ENCODE measurements at places on chromosomes 3 and 15.

DNA sequence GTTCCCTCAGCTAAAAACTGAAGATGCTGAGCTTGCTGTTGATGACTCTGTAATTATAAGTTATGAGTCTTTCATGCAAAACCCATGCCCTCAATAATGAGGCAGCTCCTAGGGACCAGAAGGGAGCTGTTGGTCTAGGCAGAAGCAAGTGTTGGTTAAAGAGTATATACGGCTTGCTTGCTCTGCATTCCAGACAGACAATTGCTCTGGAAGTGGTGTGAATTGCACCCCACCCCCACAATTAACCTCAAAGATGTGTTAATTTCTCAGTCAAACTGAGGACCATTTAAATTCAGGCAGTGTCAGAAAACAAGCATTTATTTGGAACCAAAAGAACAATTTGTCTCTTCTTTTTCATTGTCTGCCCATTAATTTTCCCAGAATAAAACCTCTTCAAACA lies 163.5 kb upstream of the EOMES start:
- DNase-seq = no peak

- DNase-seq = peak; percentile 46
These were observed 626 bp downstream of the SEC62 start for GRCh38 chr3:169966951-169967915.

- DNase-seq = no peak
These were observed 833.0 kb downstream of the AGBL1 start for GRCh38 chr15:86912661-86913060.

DNA sequence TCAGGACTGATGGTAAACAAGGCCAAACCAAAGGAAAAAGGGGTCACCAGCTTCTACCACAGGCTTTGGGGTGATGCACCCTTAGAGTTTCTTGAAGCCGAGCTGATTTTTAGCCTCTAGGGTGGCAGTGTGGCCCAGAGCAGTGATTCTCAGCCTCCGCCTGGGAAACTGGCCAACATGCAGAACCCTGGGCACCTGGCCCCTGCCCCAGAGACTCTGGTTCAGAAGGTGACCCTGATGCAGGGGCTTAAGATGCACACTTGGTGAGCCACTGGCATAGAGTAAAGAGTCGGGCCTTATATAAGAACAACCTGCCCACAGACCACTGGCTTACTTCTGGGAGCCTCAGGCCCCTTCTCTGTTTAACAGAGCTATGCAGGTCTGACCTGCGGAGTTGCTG lies 44.5 kb downstream of the SYNM start:
- no peak for DNase-seq

GRCh38 chr3:40681658-40682055 lies 156.9 kb downstream of the ZNF621 start:
- DNase-seq = no peak

GRCh38 chr15:78660584-78660983 lies 19.6 kb upstream of the CHRNB4 start:
- DNase-seq = no peak

GRCh38 chr15:98203872-98204660 lies 243.6 kb downstream of the ARRDC4 start:
- no peak for DNase-seq

DNA sequence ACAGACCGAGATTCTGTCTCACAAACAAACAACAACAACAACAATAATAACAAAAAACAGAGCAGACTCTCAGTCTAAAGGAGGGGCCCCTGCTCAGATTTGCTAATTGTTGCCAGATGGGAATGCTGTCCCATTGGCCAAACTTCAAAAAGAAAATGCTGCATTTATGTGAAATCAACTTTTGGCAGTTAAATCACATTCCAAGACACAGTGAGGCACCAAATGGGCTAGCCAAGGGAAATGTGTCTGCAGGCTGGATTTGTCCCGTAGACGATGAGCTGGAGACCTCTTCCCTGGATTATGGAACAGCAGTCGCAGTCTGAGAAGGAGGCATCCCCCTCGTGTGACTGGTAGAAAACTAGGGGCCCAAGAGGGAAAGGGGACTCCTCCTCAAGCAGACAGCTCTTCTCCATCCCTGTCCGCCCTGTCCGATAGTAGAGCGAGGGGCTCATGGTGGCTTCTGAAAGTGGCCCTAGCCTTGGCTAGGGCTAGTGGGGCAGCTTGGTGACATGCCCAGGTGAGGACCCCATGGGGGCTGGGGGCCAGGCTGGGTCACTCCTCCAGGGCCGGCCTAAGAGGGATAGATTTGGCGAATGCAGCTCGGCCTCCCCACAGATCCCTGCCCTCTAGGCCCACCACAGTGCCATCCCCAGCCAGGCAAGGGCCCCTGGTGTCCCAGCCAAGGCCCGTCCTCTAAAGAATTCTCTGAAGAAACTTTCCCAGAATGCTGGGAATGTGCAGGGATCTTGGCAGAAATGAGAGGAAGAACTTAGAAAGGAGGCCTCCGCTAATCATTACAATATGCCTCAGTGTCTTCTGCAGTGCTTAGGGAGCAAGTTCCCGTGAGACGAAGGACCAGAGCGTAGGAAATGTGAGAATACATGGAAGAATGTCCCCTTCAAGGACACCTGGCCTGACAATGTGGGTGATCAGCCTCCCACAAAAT lies 2.0 kb downstream of the SLC22A14 start:
- peak; percentile 34 for DNase-seq

DNA sequence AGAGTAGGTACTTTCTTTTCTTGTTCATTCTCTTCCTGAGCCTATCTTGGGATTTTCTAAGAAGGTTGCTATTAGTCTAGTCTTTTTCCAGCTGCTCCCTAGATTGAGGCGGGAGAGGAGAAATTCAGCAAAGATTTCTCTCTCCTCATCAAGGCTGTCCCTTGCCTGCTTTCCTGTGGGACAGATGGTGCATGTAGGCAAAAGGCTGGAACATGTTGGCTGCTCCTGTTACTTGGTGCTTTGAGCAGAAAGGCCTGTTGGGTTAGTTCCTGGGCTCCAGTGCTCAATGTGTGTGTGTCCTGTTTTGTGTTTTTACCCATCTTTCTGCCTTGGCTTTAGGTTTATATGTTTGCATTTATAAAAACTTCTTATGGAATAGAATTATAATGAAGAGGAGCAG lies 9.1 kb upstream of the SNRPN start:
- DNase-seq = no peak

DNA sequence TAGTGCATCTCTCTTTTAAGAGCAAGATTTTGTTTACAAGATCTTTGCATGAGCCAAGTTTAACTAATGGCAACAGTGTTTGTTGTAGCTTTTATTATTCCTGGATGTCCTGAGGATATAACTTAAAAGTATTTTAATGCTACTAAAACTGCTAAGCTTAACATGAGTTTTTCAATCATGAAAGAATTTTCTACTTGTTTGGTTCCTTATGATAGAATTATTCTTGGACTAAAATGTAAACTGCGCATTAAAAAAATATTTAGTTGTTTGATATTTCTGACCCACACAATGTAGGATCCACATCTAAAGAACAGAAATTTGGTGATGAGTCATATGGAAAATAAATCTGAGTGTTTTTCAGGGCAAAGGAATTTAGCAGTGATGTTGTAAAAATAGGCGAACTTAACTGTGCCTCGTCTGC lies 70.8 kb downstream of the RAP2B start:
- peak; percentile 90 for DNase-seq

Measured in astrocyte of the spinal cord (primary cell).